ENCODE measurements at places on chromosomes 7 and 10.

- peak overlapping the region; percentile 71 for H3K27ac ChIP-seq
- H3K4me1 ChIP-seq = peaks cover 32% of the 10 kb centered on the region
- no peak overlapping the region for H3K4me3 ChIP-seq
- no peaks in the 10 kb centered on the region for H3K27me3 ChIP-seq
- H3K36me3 ChIP-seq = peaks cover 11% of the 10 kb centered on the region
These were observed 437.8 kb downstream of the PLXDC2 start for GRCh38 chr10:20254078-20254477.

- peaks cover 5% of the 10 kb centered on the region for H3K27me3 ChIP-seq
- no peak overlapping the region for H3K27ac ChIP-seq
- H3K4me3 ChIP-seq = no peak overlapping the region
- H3K4me1 ChIP-seq = no peaks in the 10 kb centered on the region
- DNase-seq = no peak
These were observed 378.8 kb upstream of the PODXL start for GRCh38 chr7:131935180-131935579.

GRCh38 chr10:101215397-101216206 lies 13.7 kb downstream of the LBX1 start:
- H3K36me3 ChIP-seq = no peaks in the 10 kb centered on the region
- H3K4me1 ChIP-seq = peaks cover 31% of the 10 kb centered on the region
- no peak for DNase-seq
- H3K27ac ChIP-seq = no peak overlapping the region
- peaks cover 98% of the 10 kb centered on the region for H3K27me3 ChIP-seq

DNA sequence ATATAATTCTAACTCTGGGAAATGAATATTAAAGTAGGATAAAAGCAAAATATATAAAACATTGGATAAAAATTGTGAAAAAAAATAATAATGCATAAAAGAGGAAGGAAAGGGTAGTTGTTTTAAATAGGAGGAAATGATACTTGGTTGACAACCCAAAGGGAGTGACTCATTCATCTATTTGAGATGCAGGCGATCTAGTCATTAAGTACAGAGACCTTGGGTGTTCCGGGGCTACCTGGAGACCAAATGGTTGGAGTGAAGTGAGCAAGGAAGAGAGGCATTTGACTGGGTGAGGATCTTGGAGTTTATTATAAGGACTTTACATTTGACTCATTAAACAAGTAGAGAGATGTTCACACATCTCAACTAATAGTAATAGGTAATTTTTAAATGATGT lies 111.0 kb downstream of the LRRTM3 start:
- H3K27ac ChIP-seq = no peak overlapping the region

- H3K36me3 ChIP-seq = no peaks in the 10 kb centered on the region
- H3K27ac ChIP-seq = no peak overlapping the region
- DNase-seq = no peak
- H3K4me3 ChIP-seq = no peak overlapping the region
- no peaks in the 10 kb centered on the region for H3K27me3 ChIP-seq
These were observed 200.1 kb downstream of the CCDC3 start for GRCh38 chr10:12801214-12802087.

- H3K4me3 ChIP-seq = no peak overlapping the region
- 0 out of 2 replicates have a peak, but pooled peaks cover 2% of the 10 kb centered on the region for H3K36me3 ChIP-seq
- H3K27ac ChIP-seq = no peak overlapping the region
- H3K4me1 ChIP-seq = peaks cover 15% of the 10 kb centered on the region
- DNase-seq = no peak
These were observed 10.9 kb downstream of the MARVELD1 start for GRCh38 chr10:97724341-97724941.

DNA sequence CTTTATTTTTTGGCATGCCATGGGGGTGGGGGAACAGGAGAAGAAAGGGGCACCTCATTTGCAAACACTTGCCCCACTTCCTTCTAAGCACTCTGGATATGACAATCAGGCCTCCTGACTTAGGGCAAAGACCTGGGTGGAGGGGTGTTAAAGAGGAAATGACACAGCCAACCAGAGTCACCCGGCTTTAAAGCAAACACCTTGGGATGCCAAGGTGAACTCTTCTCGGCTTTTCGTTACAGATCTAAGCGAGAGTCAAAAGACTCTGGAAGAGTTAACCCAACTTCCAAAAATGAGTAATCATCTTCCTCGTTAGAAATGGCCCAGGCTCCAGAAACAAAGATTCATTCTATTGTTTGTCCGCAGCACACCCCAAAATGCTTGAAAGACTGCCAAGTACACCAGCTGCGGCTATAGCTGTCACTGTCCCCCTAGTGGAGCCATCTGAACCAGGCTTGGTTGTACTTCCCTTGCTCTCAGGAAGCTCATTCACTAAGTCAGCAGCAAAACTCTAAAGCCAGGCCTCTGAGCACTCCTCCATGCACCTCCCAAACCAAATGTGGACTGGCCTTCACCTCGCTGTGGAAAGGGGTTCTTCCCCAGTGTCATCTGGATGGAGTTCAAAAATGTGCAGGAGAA lies 24.8 kb downstream of the FAM53B start:
- no peaks in the 10 kb centered on the region for H3K27me3 ChIP-seq
- no peak overlapping the region for H3K27ac ChIP-seq
- no peak overlapping the region for H3K4me3 ChIP-seq
- DNase-seq = no peak

DNA sequence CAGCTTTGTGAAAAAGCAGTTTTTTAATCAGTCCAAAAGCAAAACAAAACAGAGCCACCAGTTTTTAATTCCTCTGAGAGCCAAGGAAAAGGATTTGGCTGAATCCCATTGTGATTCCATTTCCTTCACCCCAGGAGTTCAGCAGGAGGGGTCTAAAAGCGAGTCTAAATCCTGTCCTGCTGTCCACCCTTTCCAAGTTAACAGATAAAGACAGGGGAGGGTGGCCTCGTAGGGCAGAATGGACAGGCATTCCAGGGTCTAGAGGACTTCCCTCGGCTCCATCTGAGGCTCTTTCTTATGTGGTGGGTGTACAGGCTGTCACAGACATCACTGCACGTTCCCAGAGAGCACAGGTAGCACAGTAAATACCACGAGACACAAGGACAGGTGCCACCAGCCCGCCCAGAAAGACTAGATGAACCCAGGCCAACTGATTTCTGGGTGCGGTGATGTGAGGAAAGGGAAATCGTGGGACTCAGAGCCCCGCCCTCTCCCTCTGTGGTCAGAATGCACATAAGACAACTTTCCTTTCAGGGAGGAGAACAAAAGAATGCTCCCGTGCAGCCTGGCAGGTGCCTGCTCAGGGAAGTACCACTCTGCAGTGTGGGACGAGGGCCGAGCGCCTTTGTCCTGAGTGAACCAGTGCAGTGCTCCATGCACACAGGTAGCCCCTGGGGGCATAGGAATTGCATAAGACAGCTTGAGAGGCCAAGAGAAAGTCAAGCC lies 119.7 kb downstream of the ABLIM1 start:
- H3K36me3 ChIP-seq = peaks cover 4% of the 10 kb centered on the region
- H3K27ac ChIP-seq = no peak overlapping the region
- peaks cover 32% of the 10 kb centered on the region for H3K4me1 ChIP-seq

GRCh38 chr10:89873055-89873454 lies 171.7 kb downstream of the KIF20B start:
- peaks cover 5% of the 10 kb centered on the region for H3K36me3 ChIP-seq
- peaks cover 14% of the 10 kb centered on the region for H3K4me1 ChIP-seq
- no peak overlapping the region for H3K4me3 ChIP-seq
- DNase-seq = no peak

- H3K4me3 ChIP-seq = no peak overlapping the region
- H3K4me1 ChIP-seq = no peaks in the 10 kb centered on the region
- no peaks in the 10 kb centered on the region for H3K27me3 ChIP-seq
- 0 out of 2 replicates have a peak, but pooled peaks cover 3% of the 10 kb centered on the region for H3K36me3 ChIP-seq
- no peak overlapping the region for H3K27ac ChIP-seq
- DNase-seq = no peak
These were observed 529.4 kb upstream of the IGFBP3 start for GRCh38 chr7:46450425-46450824.

GRCh38 chr7:42315103-42315502 lies 78.1 kb upstream of the GLI3 start:
- H3K36me3 ChIP-seq = 0 out of 2 replicates have a peak, but pooled peaks cover 5% of the 10 kb centered on the region
- no peak overlapping the region for H3K4me3 ChIP-seq
- peaks cover 20% of the 10 kb centered on the region for H3K4me1 ChIP-seq
- peaks cover 3% of the 10 kb centered on the region for H3K27me3 ChIP-seq
- DNase-seq = no peak

GRCh38 chr10:1657479-1657878 lies 79.8 kb downstream of the ADARB2 start:
- H3K4me1 ChIP-seq = peaks cover 22% of the 10 kb centered on the region
- H3K4me3 ChIP-seq = no peak overlapping the region
- no peak for DNase-seq
- peaks cover 6% of the 10 kb centered on the region for H3K27me3 ChIP-seq

DNA sequence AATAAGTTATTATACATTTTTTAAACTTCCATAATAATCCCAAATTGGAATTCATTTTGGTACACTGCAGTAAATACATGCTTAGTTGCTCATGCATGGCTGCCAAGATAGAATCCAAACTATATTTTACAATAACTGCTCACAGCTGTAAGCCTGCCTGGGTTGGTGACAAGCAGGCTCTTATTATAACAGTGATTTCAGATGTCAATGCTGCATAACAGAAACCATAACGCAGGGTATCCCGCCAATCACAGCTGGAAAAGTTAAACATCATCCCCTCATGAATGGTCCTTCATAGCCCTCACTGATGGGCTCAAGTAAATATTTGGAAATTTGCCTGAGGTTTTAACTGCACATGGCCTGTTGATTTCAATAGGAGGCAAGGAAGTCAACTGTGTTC lies 149.8 kb downstream of the AMPH start:
- no peak for DNase-seq
- peaks cover 2% of the 10 kb centered on the region for H3K4me1 ChIP-seq
- no peaks in the 10 kb centered on the region for H3K36me3 ChIP-seq
- H3K4me3 ChIP-seq = no peak overlapping the region

DNA sequence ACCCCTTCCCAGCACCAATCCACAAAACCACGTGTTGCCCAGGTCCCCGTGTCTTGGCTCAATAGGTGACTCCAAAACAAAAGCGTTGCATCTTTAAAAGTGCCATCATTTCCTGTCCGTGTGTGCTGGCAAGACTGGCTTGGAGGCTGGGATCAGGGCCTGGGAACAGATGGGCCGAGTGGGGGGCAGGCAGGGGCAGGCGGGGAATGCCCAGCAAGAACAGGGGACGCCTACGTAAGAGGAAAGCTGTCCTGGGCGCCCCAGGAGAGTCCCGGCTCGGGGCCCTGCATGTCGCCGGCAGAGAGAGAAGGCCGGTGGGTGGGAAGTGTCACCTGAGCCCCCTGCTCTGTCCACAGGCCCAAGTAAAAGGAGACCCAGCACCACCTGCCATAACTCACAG lies 86.5 kb downstream of the PAXIP1 start:
- H3K36me3 ChIP-seq = peaks cover 1% of the 10 kb centered on the region
- peaks cover 19% of the 10 kb centered on the region for H3K27me3 ChIP-seq
- no peak for DNase-seq
- H3K27ac ChIP-seq = no peak overlapping the region
- no peak overlapping the region for H3K4me3 ChIP-seq
- peaks cover 4% of the 10 kb centered on the region for H3K4me1 ChIP-seq

DNA sequence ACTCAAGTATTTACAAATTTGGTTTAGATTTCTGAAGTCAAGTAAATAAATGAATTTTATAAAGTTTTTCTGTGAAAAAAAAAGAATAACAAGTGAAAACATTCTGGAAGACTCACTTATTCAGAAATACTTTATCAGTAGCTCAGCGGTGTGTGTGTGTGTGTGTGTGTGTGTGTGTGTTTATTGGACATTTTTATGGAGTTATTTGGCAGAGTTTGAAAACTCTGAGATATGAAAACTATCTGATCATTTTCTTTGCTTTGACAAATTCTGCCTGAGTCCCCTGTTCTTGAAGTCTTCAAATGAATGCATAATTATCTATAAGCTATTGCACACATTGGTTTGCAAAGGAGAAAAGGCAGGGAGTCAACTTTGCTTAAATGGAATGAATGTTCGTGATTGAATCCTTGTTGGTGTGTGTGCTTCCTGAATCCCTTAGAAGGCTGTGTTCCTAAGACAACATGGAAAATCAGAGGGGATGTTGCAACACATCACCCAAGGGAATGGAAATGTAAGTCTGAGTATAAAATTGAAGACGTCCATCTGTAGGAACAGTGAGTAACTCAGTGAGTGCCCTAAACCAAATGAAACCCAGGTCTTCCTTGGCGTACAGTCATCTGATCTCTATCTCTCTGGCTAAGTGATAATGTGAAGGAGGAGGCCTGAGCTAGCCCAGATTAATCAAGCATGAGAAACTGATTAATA lies 160.9 kb downstream of the REEP3 start:
- H3K27me3 ChIP-seq = no peaks in the 10 kb centered on the region
- DNase-seq = no peak
- H3K36me3 ChIP-seq = no peaks in the 10 kb centered on the region
- H3K4me1 ChIP-seq = peaks cover 35% of the 10 kb centered on the region
- no peak overlapping the region for H3K4me3 ChIP-seq

GRCh38 chr7:26372704-26373103 lies 81.0 kb downstream of the SNX10 start:
- no peak overlapping the region for H3K27ac ChIP-seq
- H3K27me3 ChIP-seq = no peaks in the 10 kb centered on the region
- H3K4me3 ChIP-seq = no peak overlapping the region
- peaks cover 19% of the 10 kb centered on the region for H3K4me1 ChIP-seq
- no peaks in the 10 kb centered on the region for H3K36me3 ChIP-seq
- no peak for DNase-seq

- H3K27ac ChIP-seq = no peak overlapping the region
- H3K4me1 ChIP-seq = no peaks in the 10 kb centered on the region
- no peaks in the 10 kb centered on the region for H3K27me3 ChIP-seq
- no peak overlapping the region for H3K4me3 ChIP-seq
- no peaks in the 10 kb centered on the region for H3K36me3 ChIP-seq
These were observed 52.8 kb upstream of the ZPBP start for GRCh38 chr7:50145801-50146338.

GRCh38 chr10:128465697-128466096 lies 339.5 kb upstream of the MKI67 start:
- DNase-seq = no peak
- peaks cover 14% of the 10 kb centered on the region for H3K4me1 ChIP-seq
- no peak overlapping the region for H3K4me3 ChIP-seq

GRCh38 chr7:21169667-21170580 lies 258.0 kb upstream of the SP4 start:
- peaks cover 7% of the 10 kb centered on the region for H3K36me3 ChIP-seq
- peak; percentile 83 for DNase-seq
- H3K27ac ChIP-seq = peak overlapping the region; percentile 97
- peak overlapping the region; percentile 71 for H3K4me3 ChIP-seq
- peaks cover 26% of the 10 kb centered on the region for H3K27me3 ChIP-seq

DNA sequence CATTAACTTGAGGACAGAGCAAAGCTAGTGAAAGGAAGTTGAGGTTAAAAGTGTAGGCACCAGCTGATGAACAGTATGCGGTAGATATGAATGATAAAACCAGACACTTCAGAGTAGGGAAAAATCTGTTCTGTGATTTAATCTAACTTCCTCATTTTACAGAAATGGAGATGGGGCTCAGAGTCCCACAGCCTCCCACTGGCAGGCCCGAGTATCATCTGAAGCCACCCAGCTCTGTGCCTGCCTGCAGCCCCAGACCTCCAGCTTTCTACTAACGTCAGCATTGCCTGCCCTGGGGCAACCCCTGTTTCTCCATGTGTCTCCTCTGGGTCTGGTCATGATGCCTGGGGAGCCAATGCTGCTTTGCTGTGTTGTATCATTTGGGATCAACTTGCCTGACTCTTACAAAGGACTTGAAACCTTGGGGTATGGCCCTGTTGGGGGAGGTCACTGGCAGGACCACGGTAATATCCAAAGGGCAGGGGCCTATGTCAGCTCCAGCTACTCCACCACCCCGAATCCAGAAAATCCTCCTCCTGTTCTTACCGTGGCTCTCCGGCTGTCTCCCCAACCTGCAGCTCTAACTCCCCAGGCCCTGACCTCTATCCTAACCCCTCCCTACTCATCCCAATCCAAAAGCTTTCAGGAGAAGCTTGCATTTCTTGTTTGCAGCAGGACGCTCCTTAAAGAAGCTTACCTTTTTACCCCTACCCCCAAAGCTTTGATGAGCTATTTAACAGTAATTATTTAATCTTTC lies 56.2 kb upstream of the NPY start:
- H3K4me1 ChIP-seq = peaks cover 20% of the 10 kb centered on the region
- no peak overlapping the region for H3K27ac ChIP-seq
- no peak overlapping the region for H3K4me3 ChIP-seq
- no peaks in the 10 kb centered on the region for H3K36me3 ChIP-seq
- no peak for DNase-seq

Data from WTC11 (cell line).